Transverse colon (tissue), 4 donors: ENCODE measurements at places on chromosomes 1 and 21.

- DNase-seq: no peak
These were observed 128.1 kb downstream of the IER5 start for GRCh38 chr1:181216591-181216994.

- DNase-seq: no peak
These were observed 9.1 kb upstream of the ARTN start for GRCh38 chr1:43924516-43924915.

DNA sequence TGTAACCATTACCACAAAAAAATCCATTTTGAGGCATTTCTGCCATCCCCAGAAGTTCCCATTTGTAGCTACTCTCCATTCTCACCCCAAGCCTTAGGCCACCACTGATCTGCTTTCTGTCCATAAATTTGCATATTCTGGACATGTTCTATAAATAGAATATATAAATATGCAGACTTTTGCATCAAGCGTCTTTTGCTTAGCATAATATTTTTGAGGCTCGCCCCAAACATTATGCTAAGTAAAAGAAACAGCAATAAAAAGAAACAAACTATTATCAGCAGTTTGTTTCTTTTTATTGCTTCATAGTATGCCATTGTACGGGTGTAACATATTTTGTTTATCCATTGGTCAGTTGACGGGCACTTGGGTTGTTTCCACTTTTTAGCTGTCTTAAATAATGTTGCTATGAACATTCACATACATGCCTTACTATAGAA, 7.9 kb downstream of the TFAP2E start:
- DNase-seq: no peak

- no peak for DNase-seq
These were observed 14.2 kb downstream of the PIGM start for GRCh38 chr1:160017592-160017991.
